Prostate gland (tissue), 2 donors: ENCODE measurements at places on chromosomes 4 and X. TPM values are rescaled to one million over a fixed set of nuclear protein-coding genes. Genes with fewer than 3 reads are reported as not detected.
A peak's percentile ranks its signal among the peaks of the same experiment; 100 is the strongest.

Gene OTC
- total RNA-seq = 0.34 TPM

GRCh38 chrX:22950269-22951266, 49.2 kb upstream of the DDX53 start:
- no peak overlapping the region for H3K4me3 ChIP-seq
- no peaks in the 10 kb centered on the region for H3K27me3 ChIP-seq
- H3K4me1 ChIP-seq = no peaks in the 10 kb centered on the region
- no peak for DNase-seq
- H3K36me3 ChIP-seq = no peaks in the 10 kb centered on the region
- H3K27ac ChIP-seq = no peak overlapping the region

DNA sequence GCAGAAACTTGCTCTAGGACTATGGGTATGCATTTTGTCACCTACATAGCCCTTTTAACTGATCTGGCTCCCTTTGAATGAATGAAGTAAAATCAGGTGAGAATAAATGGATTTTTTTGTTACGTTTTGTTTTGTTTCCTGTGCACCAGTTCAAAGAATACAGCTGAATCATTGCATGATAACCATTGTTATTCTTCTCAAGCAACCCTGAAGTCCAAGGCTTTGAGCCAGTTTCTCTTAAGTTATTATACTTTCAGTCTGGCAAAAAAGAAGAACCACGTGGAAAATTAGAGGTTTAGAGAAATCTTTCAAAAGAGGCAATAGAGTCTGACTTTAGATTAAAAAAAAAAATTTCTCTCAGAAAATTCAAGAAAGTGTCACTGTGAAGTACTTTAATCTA, 398.6 kb upstream of the TECRL start:
- no peak overlapping the region for H3K4me3 ChIP-seq
- H3K4me1 ChIP-seq = no peaks in the 10 kb centered on the region
- no peak for DNase-seq
- H3K36me3 ChIP-seq = no peaks in the 10 kb centered on the region

Gene MSX1
- 4.2 TPM for total RNA-seq

GRCh38 chr4:2591189-2591588, 54.7 kb downstream of the FAM193A start:
- no peaks in the 10 kb centered on the region for H3K36me3 ChIP-seq
- DNase-seq = no peak
- H3K27me3 ChIP-seq = no peaks in the 10 kb centered on the region
- H3K27ac ChIP-seq = no peak overlapping the region

GRCh38 chr4:122765692-122766352, 33.3 kb downstream of the BBS12 start:
- H3K27ac ChIP-seq = no peak overlapping the region
- DNase-seq = no peak
- no peaks in the 10 kb centered on the region for H3K27me3 ChIP-seq
- H3K36me3 ChIP-seq = no peaks in the 10 kb centered on the region
- H3K4me3 ChIP-seq = no peak overlapping the region
- H3K4me1 ChIP-seq = no peaks in the 10 kb centered on the region

Gene SPINK2
- not detected for total RNA-seq

Gene HSD17B13
- total RNA-seq = 8.3 TPM

Gene KLHL5
- 19.8 TPM for total RNA-seq

Gene ARX
- total RNA-seq = 0.09 TPM

Gene RBMXL3
- not detected for total RNA-seq

DNA sequence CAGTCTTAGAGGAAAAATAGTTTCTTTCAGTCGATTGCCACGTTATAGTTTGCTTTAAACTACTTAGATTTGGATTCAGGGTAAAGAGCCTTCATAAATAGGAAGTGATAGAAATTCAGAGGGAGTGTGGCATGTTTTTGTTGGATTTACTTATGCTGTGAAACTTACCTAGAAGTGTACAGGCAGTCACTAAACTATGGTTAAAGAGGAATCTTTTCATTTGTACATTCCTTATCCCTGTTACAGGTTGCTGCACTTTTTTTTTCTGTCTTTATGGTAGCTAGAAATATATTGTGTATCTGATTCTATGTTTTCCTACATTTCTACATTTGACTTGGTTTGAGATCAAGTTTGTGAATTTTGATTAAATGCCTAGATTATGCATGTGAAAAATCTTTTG, 19.1 kb downstream of the WWC2 start:
- H3K36me3 ChIP-seq = no peaks in the 10 kb centered on the region
- no peak overlapping the region for H3K27ac ChIP-seq
- H3K4me3 ChIP-seq = no peak overlapping the region
- DNase-seq = no peak

DNA sequence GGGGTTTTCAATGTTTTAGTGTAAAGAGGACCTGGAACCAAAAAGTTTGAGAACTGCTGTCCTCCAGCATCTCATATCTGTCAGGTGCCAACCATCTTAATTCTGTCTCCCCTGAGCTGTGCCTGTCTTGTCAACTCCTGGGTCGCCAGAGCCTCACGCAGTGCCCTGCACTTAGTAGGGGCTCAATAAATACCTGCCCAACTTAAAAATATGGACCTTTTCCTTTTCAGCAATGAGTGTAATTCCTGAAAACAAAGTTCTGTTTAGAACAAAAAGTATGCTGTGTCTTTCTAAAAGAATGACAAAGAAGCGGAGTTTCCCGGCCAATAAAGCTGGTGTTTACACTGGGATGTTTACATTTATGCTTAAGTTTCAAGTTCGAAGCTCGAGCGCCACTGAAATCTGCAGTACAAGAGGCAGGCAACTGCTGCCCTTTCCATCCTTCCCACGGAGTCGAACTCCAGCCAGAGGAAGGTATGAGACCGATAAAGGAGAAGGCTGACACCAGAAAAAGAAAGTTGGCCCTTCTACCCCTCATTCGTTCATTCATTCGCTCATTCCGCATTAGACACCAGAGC, 1.1 kb upstream of the HTATSF1 start:
- no peaks in the 10 kb centered on the region for H3K36me3 ChIP-seq
- peak overlapping the region; percentile 89 for H3K27ac ChIP-seq
- no peaks in the 10 kb centered on the region for H3K27me3 ChIP-seq
- H3K4me3 ChIP-seq = peak overlapping the region; percentile 56

GRCh38 chrX:34467437-34467836, 189.6 kb downstream of the TMEM47 start:
- DNase-seq = no peak
- no peaks in the 10 kb centered on the region for H3K36me3 ChIP-seq

GRCh38 chr4:29307256-29307655, 1412.9 kb upstream of the PCDH7 start:
- no peak overlapping the region for H3K27ac ChIP-seq
- no peaks in the 10 kb centered on the region for H3K4me1 ChIP-seq
- no peaks in the 10 kb centered on the region for H3K27me3 ChIP-seq
- no peak for DNase-seq

- no peak for DNase-seq
- H3K27me3 ChIP-seq = no peaks in the 10 kb centered on the region
- H3K4me1 ChIP-seq = no peaks in the 10 kb centered on the region
- no peak overlapping the region for H3K4me3 ChIP-seq
Observed at GRCh38 chr4:38136604-38137003, 176.4 kb downstream of the PTTG2 start.

DNA sequence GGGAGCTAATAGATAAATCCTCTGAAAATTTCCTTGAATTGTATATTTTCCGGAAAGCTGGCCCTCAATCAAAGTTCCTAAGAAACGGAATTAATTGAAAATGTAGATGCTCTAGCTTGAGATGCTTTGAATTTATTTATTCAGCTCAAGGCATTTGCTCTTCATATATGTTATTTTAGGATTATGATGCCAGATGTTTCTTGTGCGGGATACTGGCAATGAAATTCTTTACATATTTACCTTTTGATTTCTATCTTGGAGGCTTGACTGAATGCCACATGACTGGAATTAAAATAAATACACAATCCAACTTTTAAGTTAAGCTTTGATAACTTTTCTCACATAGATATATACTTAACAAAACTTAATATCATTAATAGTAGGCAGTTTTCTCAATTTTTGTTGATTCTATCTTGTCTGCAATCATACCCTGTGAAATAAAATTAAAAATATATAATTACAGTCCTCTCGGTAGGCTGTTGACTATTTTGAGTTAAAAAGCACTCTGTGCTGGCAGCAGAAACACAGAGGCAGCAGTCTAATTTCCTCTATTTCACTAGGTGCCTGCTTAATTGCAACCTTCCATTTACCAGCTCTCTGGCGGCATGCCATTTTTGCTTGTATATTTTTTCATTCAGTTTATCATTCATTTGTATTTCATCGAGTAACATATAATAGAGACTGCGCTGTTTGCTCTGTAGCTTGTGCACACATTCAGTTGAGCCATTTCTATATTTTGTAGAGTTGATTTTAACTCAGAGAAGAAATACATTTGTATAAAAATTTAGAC, 991.5 kb downstream of the ADGRL3 start:
- DNase-seq = no peak
- no peaks in the 10 kb centered on the region for H3K36me3 ChIP-seq
- H3K4me1 ChIP-seq = no peaks in the 10 kb centered on the region

DNA sequence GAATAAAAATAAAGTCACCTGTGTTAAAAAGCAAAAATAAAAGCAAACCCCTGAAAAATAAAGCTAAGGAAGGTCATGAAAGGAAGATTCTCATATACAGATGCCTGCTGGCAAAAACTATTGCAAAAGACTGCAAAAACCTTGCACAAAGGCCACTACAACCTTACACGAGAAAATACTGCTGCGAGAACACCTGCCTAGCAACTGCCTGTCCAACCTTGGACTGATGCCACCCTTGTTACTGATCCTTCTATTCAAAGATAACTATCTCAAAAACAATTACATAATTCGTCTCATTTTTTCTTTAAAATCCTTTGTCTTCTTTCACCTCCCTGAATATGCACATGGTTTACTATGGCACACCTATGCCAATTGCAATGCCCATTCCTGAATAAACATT, 49.6 kb downstream of the SLC2A9 start:
- no peaks in the 10 kb centered on the region for H3K36me3 ChIP-seq
- no peaks in the 10 kb centered on the region for H3K4me1 ChIP-seq
- H3K4me3 ChIP-seq = no peak overlapping the region
- no peak overlapping the region for H3K27ac ChIP-seq
- DNase-seq = no peak

GRCh38 chrX:39418254-39418704, 617.0 kb downstream of the MID1IP1 start:
- H3K36me3 ChIP-seq = no peaks in the 10 kb centered on the region
- DNase-seq = no peak
- no peaks in the 10 kb centered on the region for H3K4me1 ChIP-seq
- H3K27ac ChIP-seq = no peak overlapping the region
- H3K4me3 ChIP-seq = no peak overlapping the region

Gene ADGRG2
- 5.2 TPM for total RNA-seq

DNA sequence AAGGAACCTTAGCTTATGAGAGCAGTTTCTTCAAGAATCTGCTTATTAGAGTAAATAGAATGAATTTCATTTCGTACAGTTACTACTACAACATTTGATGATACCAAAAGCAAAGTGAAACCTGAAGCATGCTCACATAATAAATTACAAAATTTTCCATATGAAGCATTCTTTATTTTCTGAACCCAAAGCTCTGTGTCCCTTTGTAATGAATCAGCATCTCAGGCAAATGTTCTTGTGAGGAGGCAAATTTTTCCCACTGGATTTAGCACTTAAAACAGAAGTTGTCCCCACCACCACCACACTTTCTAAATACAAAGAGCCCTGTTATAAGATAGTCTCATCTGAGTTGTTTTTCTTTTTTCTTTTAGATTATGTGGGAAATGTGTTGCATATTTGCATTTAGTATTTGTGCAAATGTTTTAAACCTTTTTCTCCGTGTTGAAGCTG, 70.7 kb upstream of the NFKB1 start:
- H3K27ac ChIP-seq = no peak overlapping the region
- no peaks in the 10 kb centered on the region for H3K27me3 ChIP-seq
- no peak for DNase-seq
- H3K36me3 ChIP-seq = no peaks in the 10 kb centered on the region
- H3K4me1 ChIP-seq = no peaks in the 10 kb centered on the region
- H3K4me3 ChIP-seq = peak overlapping the region; percentile 42

Gene DCX
- 0.17 TPM for total RNA-seq

DNA sequence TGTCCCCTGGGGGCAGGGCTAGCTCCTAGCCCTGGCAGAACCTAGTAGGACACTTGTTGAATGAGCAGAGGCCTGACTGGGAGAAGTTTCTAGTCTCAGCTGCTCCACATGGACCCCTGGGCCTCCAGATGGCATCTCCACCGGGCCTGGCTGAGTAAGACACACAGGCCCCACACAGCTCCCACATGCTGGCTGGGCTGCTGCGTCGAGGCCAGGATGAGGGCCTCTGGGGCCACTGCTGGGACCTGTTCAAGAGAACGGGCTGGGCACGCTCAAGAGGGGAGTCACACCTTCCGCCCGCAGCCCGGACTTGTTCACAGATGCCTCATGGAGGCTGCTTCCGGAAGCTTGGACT, 4.2 kb upstream of the HGFAC start:
- H3K27me3 ChIP-seq = no peaks in the 10 kb centered on the region
- H3K4me3 ChIP-seq = no peak overlapping the region
- DNase-seq = no peak
- H3K36me3 ChIP-seq = no peaks in the 10 kb centered on the region
- H3K27ac ChIP-seq = no peak overlapping the region
- no peaks in the 10 kb centered on the region for H3K4me1 ChIP-seq

DNA sequence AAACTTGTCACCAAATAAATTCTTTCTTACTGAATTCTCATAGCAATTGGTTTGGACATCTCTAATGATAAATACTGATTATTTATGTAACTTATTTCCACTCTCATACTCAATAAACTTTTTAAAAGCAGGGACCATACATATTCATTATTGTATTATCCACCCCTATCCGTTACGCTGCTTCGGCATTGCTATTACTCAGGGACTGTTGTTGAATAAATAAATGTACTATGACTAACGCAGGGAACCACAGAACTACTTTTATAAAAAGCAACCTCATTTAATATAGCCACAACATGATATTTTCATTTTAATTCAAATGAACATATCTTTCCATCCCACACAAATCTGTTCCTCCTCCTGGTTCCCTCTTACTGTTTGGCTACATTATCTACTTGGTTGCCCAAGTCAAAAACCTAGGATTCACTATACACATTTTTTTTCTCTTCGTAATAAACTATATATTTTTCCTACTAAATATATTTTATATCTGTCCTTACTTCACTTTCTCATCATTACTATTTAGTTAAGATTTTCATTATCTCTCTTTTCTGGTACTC, 14.9 kb upstream of the ANKRD50 start:
- H3K27ac ChIP-seq = no peak overlapping the region
- no peaks in the 10 kb centered on the region for H3K4me1 ChIP-seq
- H3K4me3 ChIP-seq = no peak overlapping the region
- H3K36me3 ChIP-seq = no peaks in the 10 kb centered on the region

DNA sequence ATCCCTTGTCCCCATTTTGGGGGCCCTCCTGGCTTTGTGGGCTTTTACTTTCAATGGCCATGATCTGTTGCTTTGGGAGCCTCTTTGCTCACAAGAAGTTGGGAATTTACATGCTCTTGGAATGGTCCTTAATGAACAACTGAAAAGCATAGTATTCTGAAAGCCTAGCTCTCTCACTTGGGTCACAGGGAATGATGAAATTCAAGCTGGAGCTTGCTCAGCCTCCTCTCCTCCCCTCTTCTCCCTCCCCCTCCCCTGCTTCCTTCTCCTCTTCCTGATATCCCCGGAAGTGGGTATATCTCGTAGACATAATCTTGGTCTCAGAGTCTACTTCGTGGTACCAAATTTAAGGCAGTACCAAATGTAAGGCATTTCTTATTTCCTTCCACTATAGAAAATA, 400.6 kb upstream of the NR3C2 start:
- H3K27ac ChIP-seq = no peak overlapping the region
- H3K4me3 ChIP-seq = no peak overlapping the region
- no peaks in the 10 kb centered on the region for H3K4me1 ChIP-seq
- no peak for DNase-seq
- no peaks in the 10 kb centered on the region for H3K36me3 ChIP-seq

GRCh38 chr4:184265546-184266351, 48.1 kb upstream of the ENPP6 start:
- no peaks in the 10 kb centered on the region for H3K36me3 ChIP-seq
- no peak overlapping the region for H3K4me3 ChIP-seq
- H3K27ac ChIP-seq = peak overlapping the region; percentile 3
- no peaks in the 10 kb centered on the region for H3K4me1 ChIP-seq
